ENCODE measurements at places on chromosomes 7 and 10.

GRCh38 chr7:75858410-75858809 is 20.4 kb upstream of the RHBDD2 start:
- no peak for DNase-seq
- no peaks in the 10 kb centered on the region for H3K27me3 ChIP-seq
- H3K36me3 ChIP-seq = no peaks in the 10 kb centered on the region
- no peaks in the 10 kb centered on the region for H3K4me1 ChIP-seq

DNA sequence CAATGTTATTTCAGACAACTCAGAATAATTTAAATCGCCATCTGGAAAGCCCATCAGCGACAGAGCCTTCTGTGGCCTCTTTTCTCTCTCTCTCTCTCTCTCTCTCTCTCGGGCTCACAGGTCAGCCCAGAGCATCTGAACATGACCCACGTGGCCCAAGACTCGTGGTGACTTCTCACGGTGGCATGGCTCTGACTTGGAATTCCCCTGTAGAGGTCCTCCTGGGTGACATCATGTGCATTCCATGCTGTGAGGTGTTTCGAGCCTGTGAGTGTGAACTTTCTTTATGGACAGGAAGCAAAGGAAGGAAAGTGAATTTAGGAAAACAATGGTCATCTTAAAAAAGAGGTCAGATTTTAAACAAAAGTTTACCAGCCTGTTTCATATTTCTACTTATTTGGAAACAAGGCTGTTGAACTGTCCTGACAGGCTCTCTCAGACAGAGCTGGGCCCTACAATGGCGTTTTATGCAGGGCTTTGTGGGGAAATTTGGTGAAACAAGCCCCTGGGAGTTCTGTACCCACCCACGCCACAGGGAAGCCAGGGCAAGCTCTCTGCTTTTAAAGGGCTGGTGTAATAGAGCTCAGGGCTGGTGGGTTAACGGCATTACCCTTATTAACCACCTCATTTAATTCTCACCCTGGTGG is 359.7 kb upstream of the ZNF32 start:
- DNase-seq = no peak
- H3K36me3 ChIP-seq = no peaks in the 10 kb centered on the region
- no peaks in the 10 kb centered on the region for H3K4me1 ChIP-seq
- H3K27me3 ChIP-seq = no peaks in the 10 kb centered on the region

GRCh38 chr7:673681-674453 is 52.6 kb upstream of the DNAAF5 start:
- H3K27ac ChIP-seq = no peak overlapping the region
- H3K36me3 ChIP-seq = no peaks in the 10 kb centered on the region
- no peak for DNase-seq
- no peak overlapping the region for H3K4me3 ChIP-seq
- no peaks in the 10 kb centered on the region for H3K27me3 ChIP-seq
- H3K4me1 ChIP-seq = no peaks in the 10 kb centered on the region

GRCh38 chr7:94578614-94579013 is 69.0 kb downstream of the CASD1 start:
- H3K4me1 ChIP-seq = peaks cover 6% of the 10 kb centered on the region
- no peaks in the 10 kb centered on the region for H3K27me3 ChIP-seq

DNA sequence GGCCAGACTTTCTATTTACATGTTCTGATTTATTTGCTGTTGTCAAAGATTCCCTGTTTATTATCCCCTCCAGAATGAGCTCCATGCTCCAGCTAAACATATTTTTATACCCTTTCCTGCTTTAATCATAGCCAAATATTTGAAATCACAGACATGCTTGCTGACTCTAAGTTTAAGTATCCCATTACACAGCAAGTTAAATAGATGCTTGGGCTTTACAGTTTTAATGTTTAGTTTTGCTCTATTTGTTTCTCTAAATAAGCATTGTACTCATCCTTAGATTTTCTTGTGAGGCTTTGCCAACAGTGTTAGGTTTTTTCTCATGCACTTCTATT is 196.8 kb downstream of the TAX1BP1 start:
- no peaks in the 10 kb centered on the region for H3K36me3 ChIP-seq
- peaks cover 15% of the 10 kb centered on the region for H3K4me1 ChIP-seq
- no peak overlapping the region for H3K4me3 ChIP-seq

GRCh38 chr10:17655567-17656146 is 11.7 kb downstream of the STAM start:
- no peak overlapping the region for H3K4me3 ChIP-seq
- H3K36me3 ChIP-seq = peaks cover 16% of the 10 kb centered on the region
- no peak for DNase-seq
- H3K4me1 ChIP-seq = peaks cover 4% of the 10 kb centered on the region

- DNase-seq = no peak
- no peaks in the 10 kb centered on the region for H3K27me3 ChIP-seq
- H3K4me3 ChIP-seq = no peak overlapping the region
- H3K4me1 ChIP-seq = peaks cover 22% of the 10 kb centered on the region
- no peak overlapping the region for H3K27ac ChIP-seq
These were observed 147.6 kb upstream of the CSTF2T start for GRCh38 chr10:51846856-51847506.

GRCh38 chr7:74481458-74482196 is 27.9 kb downstream of the GTF2IRD1 start:
- H3K4me3 ChIP-seq = no peak overlapping the region
- H3K4me1 ChIP-seq = peaks cover 27% of the 10 kb centered on the region
- no peaks in the 10 kb centered on the region for H3K27me3 ChIP-seq
- DNase-seq = no peak
- H3K36me3 ChIP-seq = no peaks in the 10 kb centered on the region

- no peaks in the 10 kb centered on the region for H3K27me3 ChIP-seq
- H3K4me3 ChIP-seq = no peak overlapping the region
- no peaks in the 10 kb centered on the region for H3K4me1 ChIP-seq
These were observed 61.2 kb upstream of the NPVF start for GRCh38 chr7:25289518-25289917.

- no peaks in the 10 kb centered on the region for H3K36me3 ChIP-seq
- H3K27me3 ChIP-seq = no peaks in the 10 kb centered on the region
- H3K4me3 ChIP-seq = no peak overlapping the region
- H3K27ac ChIP-seq = no peak overlapping the region
- peaks cover 3% of the 10 kb centered on the region for H3K4me1 ChIP-seq
These were observed 37.5 kb upstream of the ANK3 start for GRCh38 chr10:60427148-60427547.

DNA sequence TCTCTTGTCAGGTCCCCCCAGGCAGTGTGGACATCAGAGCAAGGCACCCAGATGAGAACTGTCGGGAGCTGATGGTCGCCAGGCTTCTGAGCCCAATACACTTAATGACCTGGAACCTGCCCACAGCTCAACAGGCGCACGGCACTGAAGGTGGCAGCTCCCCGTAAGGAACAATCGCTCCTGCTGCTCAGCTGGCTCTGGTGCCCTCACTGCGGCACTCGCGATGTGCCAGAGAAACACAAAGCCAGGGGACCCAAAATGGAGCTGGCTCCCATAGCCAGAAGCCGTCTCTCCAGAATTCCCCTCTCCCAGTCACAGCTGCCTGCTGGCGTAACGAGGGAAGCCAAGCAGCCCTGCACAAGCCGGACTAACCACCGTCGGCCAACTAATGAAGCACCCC is 6.3 kb downstream of the CALN1 start:
- H3K27me3 ChIP-seq = no peaks in the 10 kb centered on the region
- peaks cover 5% of the 10 kb centered on the region for H3K4me1 ChIP-seq
- H3K36me3 ChIP-seq = no peaks in the 10 kb centered on the region
- DNase-seq = no peak
- no peak overlapping the region for H3K4me3 ChIP-seq

DNA sequence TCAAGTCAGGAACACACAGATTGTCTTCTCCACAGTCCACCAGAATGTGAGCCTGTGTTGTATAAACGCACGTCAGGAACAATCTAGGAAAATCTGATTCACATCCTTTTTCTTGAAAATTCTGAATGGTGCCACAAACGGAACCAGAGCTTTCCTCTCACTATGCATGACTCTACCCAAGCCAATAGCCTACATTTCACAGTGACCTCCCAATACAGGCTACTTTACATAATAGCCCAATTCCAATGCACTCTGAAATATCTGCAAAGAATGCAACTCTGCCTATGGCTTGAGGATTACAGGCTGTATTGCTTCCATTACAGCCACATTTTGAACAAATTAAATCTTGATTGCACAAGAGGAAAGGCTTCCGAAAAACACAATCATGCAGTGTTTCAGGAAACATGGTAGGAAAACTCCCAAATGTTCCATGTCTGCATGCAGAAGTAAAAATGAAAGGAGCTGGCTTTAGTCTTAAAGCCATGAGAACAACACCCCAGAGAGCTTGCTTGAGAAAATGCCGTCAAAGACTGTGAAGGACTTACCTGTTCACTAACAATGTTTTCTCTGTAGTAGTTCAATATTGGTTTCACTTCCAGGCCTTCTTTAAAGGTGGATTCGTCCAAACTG is 113.9 kb downstream of the ITGA8 start:
- H3K4me1 ChIP-seq = no peaks in the 10 kb centered on the region
- no peaks in the 10 kb centered on the region for H3K36me3 ChIP-seq
- H3K27me3 ChIP-seq = peaks cover 30% of the 10 kb centered on the region
- no peak for DNase-seq
- no peak overlapping the region for H3K27ac ChIP-seq
- no peak overlapping the region for H3K4me3 ChIP-seq

GRCh38 chr7:81339946-81340345 is 421.1 kb upstream of the SEMA3C start:
- H3K27ac ChIP-seq = no peak overlapping the region
- no peak for DNase-seq
- no peak overlapping the region for H3K4me3 ChIP-seq
- H3K36me3 ChIP-seq = no peaks in the 10 kb centered on the region
- no peaks in the 10 kb centered on the region for H3K4me1 ChIP-seq

- H3K27me3 ChIP-seq = no peaks in the 10 kb centered on the region
- no peak for DNase-seq
- no peak overlapping the region for H3K4me3 ChIP-seq
- no peak overlapping the region for H3K27ac ChIP-seq
- H3K4me1 ChIP-seq = peaks cover 9% of the 10 kb centered on the region
These were observed 515.2 kb downstream of the REEP3 start for GRCh38 chr10:64036321-64036930.

DNA sequence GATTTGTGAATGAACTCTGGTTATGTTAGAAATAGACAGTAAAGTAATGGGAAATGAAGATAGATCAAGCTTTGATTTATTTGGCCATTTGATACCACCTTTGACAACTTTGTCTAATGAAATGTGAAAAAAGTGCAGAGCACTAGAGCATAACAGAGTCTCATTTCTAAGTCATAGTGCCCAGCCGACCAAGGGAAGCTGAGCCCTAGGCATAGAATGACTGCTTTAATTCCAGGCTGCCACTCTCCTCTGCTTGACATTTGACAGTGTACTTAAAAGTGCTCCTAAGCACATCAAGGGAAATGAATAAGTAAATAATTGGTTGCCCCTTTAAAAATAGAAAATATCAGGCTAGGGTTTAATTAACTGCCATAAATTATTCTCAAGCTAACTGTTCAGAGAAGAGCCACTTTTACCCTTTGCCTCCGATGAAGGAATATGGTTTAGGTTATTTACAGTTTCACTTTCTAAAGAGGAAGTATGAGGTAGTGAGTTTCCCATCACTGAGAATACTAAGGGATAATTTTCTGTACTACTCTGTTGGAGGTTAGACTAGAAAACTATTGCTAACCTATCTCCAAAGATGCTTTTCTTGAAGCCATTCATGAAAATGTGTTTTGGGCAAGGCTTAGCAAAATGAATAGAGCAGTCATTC is 591.6 kb downstream of the REEP3 start:
- no peaks in the 10 kb centered on the region for H3K36me3 ChIP-seq
- no peak overlapping the region for H3K4me3 ChIP-seq
- no peak overlapping the region for H3K27ac ChIP-seq
- H3K4me1 ChIP-seq = peaks cover 27% of the 10 kb centered on the region
- no peaks in the 10 kb centered on the region for H3K27me3 ChIP-seq
- no peak for DNase-seq

- H3K36me3 ChIP-seq = no peaks in the 10 kb centered on the region
- H3K4me3 ChIP-seq = no peak overlapping the region
- H3K27me3 ChIP-seq = no peaks in the 10 kb centered on the region
These were observed 593.1 kb downstream of the SORCS1 start for GRCh38 chr10:106571192-106571946.

DNA sequence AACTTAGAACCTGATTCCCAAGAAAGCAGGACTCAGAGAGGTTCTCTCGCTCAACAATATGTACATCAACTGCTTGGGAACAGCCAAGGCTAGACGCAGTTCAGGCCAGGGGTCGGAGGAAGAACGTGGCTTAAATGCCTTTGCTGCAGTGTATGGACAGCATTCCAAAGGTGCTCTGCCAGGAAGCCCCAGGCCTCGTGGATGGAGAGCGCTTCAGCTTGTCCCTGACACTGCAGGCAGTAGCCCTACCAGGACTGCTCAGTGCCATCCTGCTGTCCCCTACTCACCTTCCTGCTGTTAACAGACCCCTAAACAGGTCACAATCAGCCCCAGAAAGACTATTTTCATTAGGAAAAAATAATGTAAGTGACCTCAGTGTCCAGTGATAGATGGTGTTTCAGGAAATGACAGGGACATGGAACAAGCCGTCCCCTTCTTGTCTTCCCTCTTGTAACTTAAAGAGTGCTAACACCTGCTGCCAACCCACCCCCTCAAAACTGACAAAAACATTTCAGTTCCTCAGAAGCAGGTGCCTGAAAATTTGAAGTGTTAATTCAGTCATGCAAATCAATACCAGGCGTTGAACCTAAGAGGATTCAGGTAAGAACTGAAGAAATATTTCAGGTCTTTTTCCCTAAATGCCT is 16.5 kb downstream of the CREB3L2 start:
- H3K4me3 ChIP-seq = no peak overlapping the region
- peaks cover 29% of the 10 kb centered on the region for H3K4me1 ChIP-seq
- H3K27me3 ChIP-seq = no peaks in the 10 kb centered on the region
- H3K36me3 ChIP-seq = no peaks in the 10 kb centered on the region

GRCh38 chr10:99975942-99976809 is 33.6 kb downstream of the DNMBP start:
- H3K4me3 ChIP-seq = no peak overlapping the region
- H3K27ac ChIP-seq = no peak overlapping the region
- H3K36me3 ChIP-seq = no peaks in the 10 kb centered on the region

GRCh38 chr7:8065356-8065813 is 96.8 kb downstream of the GLCCI1 start:
- peaks cover 11% of the 10 kb centered on the region for H3K4me1 ChIP-seq
- H3K4me3 ChIP-seq = no peak overlapping the region
- no peak overlapping the region for H3K27ac ChIP-seq
- DNase-seq = no peak
- peaks cover 11% of the 10 kb centered on the region for H3K36me3 ChIP-seq

GRCh38 chr7:16889851-16890415 is 8.2 kb upstream of the AGR3 start:
- H3K27me3 ChIP-seq = no peaks in the 10 kb centered on the region
- no peaks in the 10 kb centered on the region for H3K36me3 ChIP-seq
- no peak for DNase-seq
- no peak overlapping the region for H3K4me3 ChIP-seq

DNA sequence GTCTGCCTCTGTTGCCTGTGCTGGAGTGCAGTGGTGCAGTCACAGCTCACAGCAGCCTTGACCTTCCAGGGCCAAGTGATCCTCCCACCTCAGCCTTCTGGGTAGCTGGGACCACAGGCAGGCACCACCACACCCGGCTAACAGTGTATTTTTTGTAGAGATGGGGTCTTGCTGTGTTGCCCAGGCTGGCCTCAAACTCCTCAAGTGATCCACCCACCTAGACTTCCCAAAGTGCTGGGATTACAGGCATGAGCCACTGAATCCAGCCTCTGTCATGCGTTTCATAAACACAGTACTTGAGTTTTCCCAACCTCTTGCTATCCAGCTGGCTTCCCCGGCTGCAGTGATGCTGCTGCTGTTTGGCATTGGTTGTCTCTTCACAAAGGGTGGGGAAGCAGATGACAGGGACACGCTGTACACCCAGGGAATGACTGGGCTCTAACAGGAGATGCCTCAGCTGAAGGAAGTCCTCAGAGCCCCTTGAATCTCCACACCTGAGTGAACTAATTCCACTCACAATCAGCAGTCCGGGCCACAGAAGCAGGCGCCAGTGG is 191.5 kb downstream of the DIP2C start:
- H3K4me1 ChIP-seq = peaks cover 19% of the 10 kb centered on the region
- H3K4me3 ChIP-seq = no peak overlapping the region
- DNase-seq = no peak
- H3K27me3 ChIP-seq = no peaks in the 10 kb centered on the region

Data from neural progenitor cell (in vitro differentiated cells).